ENCODE measurements at places on chromosomes 2 and 18.

- no peak for DNase-seq
- H3K27me3 ChIP-seq, result no peaks in the 10 kb centered on the region
- H3K36me3 ChIP-seq, result no peaks in the 10 kb centered on the region
- no peaks in the 10 kb centered on the region for H3K4me1 ChIP-seq
These were observed 2.9 kb upstream of the SCYGR2 start for GRCh38 chr2:227595797-227596196.

- H3K4me1 ChIP-seq, result no peaks in the 10 kb centered on the region
- no peaks in the 10 kb centered on the region for H3K27me3 ChIP-seq
- peaks cover 57% of the 10 kb centered on the region for H3K36me3 ChIP-seq
- no peak overlapping the region for H3K4me3 ChIP-seq
- no peak for DNase-seq
- H3K27ac ChIP-seq, result no peak overlapping the region
These were observed 36.6 kb downstream of the GORASP2 start for GRCh38 chr2:170965446-170966225.

GRCh38 chr2:198476007-198476406 lies 671.6 kb downstream of the PLCL1 start:
- H3K4me1 ChIP-seq, result no peaks in the 10 kb centered on the region
- H3K27me3 ChIP-seq, result no peaks in the 10 kb centered on the region
- DNase-seq, result no peak
- no peak overlapping the region for H3K27ac ChIP-seq

DNA sequence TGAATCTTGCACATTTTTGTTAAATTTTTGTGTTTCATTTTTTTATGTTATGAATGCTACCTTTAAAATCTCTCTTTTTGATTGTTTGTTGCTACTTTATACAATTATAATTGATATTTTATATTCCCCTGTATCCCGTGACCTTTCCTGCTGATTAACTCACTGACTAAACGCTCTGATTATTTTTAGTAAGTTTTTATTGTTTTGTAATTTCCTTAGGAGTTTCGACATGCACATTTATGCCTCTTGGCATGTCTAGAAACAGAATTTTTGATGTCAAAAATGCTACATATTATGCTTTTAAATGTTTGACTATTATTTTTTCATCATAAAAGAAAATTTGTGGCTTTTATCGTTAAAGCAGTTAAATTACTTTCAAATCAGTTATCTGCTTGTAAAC lies 1131.6 kb upstream of the TMEFF2 start:
- H3K27ac ChIP-seq, result no peak overlapping the region
- no peaks in the 10 kb centered on the region for H3K36me3 ChIP-seq
- no peaks in the 10 kb centered on the region for H3K27me3 ChIP-seq

DNA sequence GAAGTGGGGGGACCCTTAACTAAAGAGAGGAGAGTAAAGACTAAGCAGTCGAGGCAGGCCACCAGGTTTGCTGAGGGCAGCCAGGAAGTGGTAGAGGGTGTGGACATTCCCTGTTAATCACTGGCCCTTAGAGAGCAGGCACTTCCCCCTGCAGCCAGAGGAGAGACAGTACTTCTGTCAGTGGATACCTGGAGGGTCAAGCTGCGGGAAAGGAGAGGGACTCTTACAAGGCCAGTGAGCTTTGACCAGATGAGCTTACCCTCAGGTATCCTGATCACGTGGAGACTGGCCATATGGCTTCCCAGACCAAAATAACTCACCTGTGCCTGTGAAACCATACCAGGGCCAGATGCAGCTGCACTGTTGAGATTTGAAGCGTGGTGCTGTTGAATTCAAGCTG lies 28.6 kb downstream of the ITGA6 start:
- DNase-seq, result no peak
- H3K27ac ChIP-seq, result no peak overlapping the region

DNA sequence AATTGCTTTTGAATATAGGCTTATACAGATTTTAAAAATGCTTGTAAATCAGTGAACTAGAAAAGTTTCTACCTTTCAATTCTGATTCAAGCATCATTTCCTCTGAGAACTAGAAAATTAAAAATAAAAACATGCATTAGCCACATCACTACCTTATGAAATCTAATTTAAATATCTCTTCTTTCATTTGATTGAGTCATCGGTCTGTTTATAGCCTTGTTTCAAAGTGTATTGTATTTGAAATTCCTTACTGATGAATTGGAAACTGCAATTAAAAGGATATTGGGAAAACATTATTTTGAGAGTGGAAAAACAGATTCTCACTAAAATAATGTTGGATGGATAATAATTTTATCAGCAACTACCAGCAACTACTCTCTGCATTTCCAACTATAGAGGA lies 717.7 kb upstream of the FAM98A start:
- no peak overlapping the region for H3K27ac ChIP-seq
- no peaks in the 10 kb centered on the region for H3K4me1 ChIP-seq
- no peak for DNase-seq
- H3K27me3 ChIP-seq, result no peaks in the 10 kb centered on the region
- H3K36me3 ChIP-seq, result no peaks in the 10 kb centered on the region

- H3K27ac ChIP-seq, result no peak overlapping the region
- no peaks in the 10 kb centered on the region for H3K4me1 ChIP-seq
- no peaks in the 10 kb centered on the region for H3K27me3 ChIP-seq
- peak; percentile 71 for DNase-seq
- no peak overlapping the region for H3K4me3 ChIP-seq
These were observed 290.9 kb upstream of the SIX2 start for GRCh38 chr2:45300026-45300750.

- no peak overlapping the region for H3K4me3 ChIP-seq
- no peak overlapping the region for H3K27ac ChIP-seq
- H3K27me3 ChIP-seq, result no peaks in the 10 kb centered on the region
- DNase-seq, result no peak
- no peaks in the 10 kb centered on the region for H3K4me1 ChIP-seq
These were observed 640.0 kb upstream of the LRRTM4 start for GRCh38 chr2:78162202-78162601.

- no peaks in the 10 kb centered on the region for H3K36me3 ChIP-seq
- H3K27me3 ChIP-seq, result no peaks in the 10 kb centered on the region
- H3K4me3 ChIP-seq, result no peak overlapping the region
- H3K4me1 ChIP-seq, result no peaks in the 10 kb centered on the region
These were observed 328.2 kb upstream of the CNTNAP5 start for GRCh38 chr2:123696799-123697410.

- no peak overlapping the region for H3K4me3 ChIP-seq
- no peaks in the 10 kb centered on the region for H3K4me1 ChIP-seq
- DNase-seq, result no peak
- H3K27ac ChIP-seq, result no peak overlapping the region
- no peaks in the 10 kb centered on the region for H3K27me3 ChIP-seq
These were observed 160.1 kb downstream of the IRS1 start for GRCh38 chr2:226639550-226639949.

DNA sequence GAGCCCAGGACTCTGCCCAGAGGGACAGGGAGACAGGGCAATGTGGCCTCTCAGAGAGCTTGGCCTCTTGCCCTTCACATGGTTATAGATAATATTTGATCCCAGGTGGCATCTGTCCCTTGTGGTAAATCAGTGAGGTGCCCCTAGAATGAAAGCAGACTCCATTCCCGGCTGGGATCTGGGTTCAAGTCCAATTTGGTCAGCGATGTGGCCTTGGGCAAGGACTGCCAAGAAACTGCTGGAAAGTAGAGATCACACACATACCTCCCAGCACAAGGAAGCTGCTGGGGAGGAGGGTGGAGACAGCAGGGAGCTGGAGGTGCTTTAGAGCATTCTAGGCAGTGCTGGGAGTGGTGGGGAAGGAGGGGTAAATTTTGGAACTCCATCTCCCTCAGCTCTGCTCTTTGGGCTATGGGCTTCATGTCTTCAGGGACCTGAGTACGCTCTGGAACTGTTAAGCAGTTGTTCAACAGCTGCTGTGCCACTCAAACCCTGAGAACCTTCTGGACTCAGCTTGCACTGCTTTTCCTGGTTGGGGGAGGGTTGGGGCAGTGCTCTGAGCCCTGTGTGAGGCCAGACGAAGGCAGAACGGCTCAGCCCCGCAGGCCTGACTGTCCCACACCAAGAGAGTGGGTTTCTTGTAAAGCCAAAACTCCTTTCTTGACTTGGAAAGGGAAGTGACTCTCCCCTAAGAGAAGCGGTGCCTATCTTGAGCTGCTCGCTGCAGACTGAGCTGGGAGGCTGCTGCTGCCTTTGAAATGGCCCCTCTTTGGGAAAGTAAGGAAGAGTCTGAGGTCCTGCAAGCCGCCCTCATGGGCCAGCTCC lies 23.0 kb downstream of the INPP5D start:
- H3K27me3 ChIP-seq, result no peaks in the 10 kb centered on the region
- no peaks in the 10 kb centered on the region for H3K36me3 ChIP-seq
- H3K4me1 ChIP-seq, result no peaks in the 10 kb centered on the region
- H3K4me3 ChIP-seq, result no peak overlapping the region
- no peak for DNase-seq

DNA sequence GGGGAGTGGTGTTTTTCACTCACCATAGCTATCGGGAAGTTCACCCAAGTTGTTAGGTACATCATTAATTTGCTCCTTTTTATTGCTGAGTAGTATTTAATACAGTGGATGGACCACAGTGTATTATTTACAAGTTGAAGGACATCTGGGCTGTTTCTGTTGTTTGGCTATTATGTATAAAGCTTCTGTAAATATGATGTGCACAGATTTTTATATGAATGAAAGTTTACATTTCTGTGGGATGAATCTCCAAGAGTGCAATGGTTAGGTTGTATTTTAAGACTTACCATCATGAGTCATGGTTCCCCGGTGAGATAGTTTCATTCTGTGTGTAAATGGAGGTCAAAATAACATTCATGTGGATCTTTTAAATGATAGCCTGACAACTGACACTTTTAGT lies 337.4 kb downstream of the PTPRM start:
- H3K36me3 ChIP-seq, result no peaks in the 10 kb centered on the region
- H3K27me3 ChIP-seq, result no peaks in the 10 kb centered on the region
- H3K27ac ChIP-seq, result no peak overlapping the region
- H3K4me3 ChIP-seq, result no peak overlapping the region
- DNase-seq, result no peak

DNA sequence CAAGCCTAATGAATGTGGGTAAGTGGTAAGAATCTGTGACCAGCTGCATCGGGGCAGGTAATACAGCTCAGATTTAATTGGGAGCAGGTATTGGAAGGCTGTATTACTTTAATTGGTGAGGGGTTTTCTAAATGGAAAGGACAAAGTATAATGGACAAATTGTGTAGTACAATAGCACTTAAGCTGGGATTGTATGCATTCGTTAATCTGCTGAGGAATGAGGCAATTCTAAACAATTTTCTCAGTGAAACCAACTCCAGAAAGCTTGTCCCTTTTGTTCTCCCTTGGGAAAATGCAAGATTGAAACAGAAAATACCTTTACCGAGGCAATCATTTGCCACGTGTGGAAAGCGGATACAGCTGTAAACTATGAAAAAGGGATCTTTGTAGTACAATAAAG lies 801.6 kb upstream of the POU3F3 start:
- H3K27me3 ChIP-seq, result no peaks in the 10 kb centered on the region
- no peak overlapping the region for H3K27ac ChIP-seq
- no peak overlapping the region for H3K4me3 ChIP-seq
- DNase-seq, result no peak

DNA sequence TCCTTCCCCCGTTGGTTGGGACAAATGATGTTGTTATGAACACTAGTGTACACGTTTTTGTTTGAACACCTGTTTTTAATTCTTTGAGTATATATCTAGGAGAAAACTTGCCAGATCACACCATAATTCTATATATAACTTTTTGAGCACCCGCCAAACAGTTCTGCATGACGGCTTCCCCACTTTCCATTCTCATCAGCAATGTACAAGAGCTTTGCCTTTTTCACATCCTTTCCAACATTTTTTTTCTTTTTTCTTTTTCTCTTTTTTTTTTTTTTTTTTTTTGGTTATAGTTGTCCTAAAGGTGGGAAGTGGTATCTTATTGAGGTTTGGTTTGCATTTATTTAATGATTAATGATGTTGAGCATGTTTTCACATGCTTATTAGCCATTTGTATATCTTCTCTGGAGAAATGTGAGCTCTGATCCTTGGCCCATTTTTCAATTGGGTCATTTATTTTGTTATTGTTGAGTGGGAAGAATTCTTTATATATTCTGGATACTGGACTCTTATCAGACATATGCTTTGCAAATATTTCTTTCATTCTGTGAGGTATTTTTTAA lies 86.9 kb upstream of the ZC3H15 start:
- DNase-seq, result no peak
- H3K27me3 ChIP-seq, result no peaks in the 10 kb centered on the region
- H3K4me1 ChIP-seq, result no peaks in the 10 kb centered on the region
- H3K4me3 ChIP-seq, result no peak overlapping the region
- H3K36me3 ChIP-seq, result no peaks in the 10 kb centered on the region
- no peak overlapping the region for H3K27ac ChIP-seq

DNA sequence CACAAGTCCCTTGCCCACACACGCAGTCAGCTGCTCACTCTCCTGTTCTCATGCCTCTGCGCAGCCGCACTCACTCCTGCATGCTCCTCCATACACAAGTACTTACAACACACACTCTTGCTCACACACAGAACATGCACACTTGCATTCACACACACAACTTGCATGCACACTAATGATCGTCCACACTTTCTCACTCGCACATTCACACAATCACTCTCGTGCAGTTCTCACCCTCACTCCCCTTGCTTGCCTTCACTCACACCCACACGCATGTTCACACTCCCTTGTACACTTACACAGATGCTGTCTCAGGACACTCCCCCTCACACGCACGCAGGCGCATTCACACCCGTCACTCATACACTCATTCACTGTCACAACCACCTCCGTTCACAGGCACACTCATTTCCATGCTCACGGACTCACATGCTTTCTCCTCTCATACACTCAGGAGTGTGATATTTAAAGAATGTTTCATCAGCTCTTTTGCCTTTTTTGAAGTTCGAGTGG lies 36.1 kb upstream of the LYPD6B start:
- H3K4me1 ChIP-seq, result no peaks in the 10 kb centered on the region
- no peak for DNase-seq
- H3K36me3 ChIP-seq, result no peaks in the 10 kb centered on the region
- H3K27ac ChIP-seq, result no peak overlapping the region
